CD4-positive, alpha-beta T cell treated with Interleukin-12 subunit alpha and Interleukin-12 subunit beta, for 1 hour (primary cell): ENCODE measurements at places on chromosomes 3 and 15.

DNA sequence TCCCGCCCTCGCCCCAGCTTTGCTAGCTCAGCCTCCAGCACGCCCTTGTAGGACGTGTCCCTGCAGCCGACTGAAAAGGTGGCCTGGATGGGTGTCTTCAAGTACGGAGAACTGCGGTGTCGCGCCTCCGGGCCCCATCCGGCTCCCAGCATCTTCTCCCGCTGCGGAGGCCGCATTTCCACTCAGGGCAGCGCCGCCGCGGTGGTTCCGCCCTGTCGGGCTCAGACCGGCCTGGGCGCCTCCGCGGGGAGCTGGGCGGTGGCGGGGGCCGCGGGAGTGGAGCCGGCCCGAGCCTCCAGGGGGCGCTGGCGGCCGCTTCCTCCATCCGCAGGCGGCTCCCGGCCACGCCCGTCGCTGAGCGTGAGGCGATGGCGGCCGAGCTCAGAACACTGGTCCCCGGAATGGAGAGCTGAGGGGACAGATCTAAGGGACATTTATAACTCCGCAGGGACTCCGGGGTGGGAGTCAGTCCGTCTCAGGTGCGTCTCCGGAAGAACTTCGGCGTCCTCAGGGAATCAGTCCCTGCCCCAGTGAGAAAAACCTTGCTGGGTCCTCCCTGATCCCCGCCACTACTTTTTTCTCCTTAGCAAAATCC is 13.6 kb upstream of the SMCO1 start:
- peak; percentile 78 for DNase-seq

GRCh38 chr3:69751074-69751476 is 11.8 kb downstream of the MITF start:
- no peak for DNase-seq

- DNase-seq = no peak
Observed at GRCh38 chr15:45441686-45442085, 63.3 kb upstream of the GATM start.

GRCh38 chr3:18499301-18499700 is 74.2 kb upstream of the SATB1 start:
- DNase-seq = peak; percentile 37

DNA sequence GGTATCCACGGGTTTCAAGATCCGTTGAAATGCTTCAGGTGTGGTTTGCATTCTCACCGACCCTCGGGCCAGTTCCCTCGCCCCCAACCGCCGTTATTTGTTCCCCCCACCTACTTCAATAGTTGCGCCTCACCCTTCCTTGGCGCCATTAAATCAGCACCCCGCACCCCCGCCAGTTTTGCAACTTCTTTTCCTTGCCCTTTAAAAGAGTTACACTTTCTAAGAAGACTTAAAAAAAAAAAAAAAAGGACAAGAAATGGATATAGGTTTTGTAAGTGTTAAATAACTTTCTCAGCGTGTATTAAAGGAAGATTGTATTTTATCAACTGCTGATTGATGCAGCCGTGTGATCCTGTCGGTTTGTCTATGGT is 87.2 kb downstream of the NR2F2 start:
- no peak for DNase-seq
